A549 treated with AZD2906 at 1 μM for 4 hours (cell line): ENCODE measurements at places on chromosomes 3 and 15. TPM values are rescaled to one million over a fixed set of nuclear protein-coding genes. Genes with fewer than 3 reads are reported as not detected.

The CHST13 gene
- total RNA-seq, result 0.31 to 1.0 TPM (median 0.91 TPM) in 5 replicates

The KLHL40 gene
- total RNA-seq, result not detected in 5 replicates

The CIDEC gene
- total RNA-seq, result 75.0 to 98.5 TPM (median 81.8 TPM) in 5 replicates

The FRMD4B gene
- total RNA-seq, result 0.36 to 1.5 TPM (median 0.65 TPM) in 5 replicates

The ZNF860 gene
- 1.2 to 2.0 TPM (median 1.4 TPM) in 5 replicates for total RNA-seq

The EFCAB12 gene
- total RNA-seq, result 0.70 to 1.3 TPM (median 1.0 TPM) in 5 replicates

The AGBL1 gene
- total RNA-seq, result not detected in 5 replicates

The BBX gene
- 11.5 to 22.3 TPM (median 15.9 TPM) in 5 replicates for total RNA-seq

The CCDC191 gene
- total RNA-seq, result 1.3 to 1.9 TPM (median 1.5 TPM) in 5 replicates

The SLC12A1 gene
- not detected in 5 replicates for total RNA-seq

The WNT5A gene
- total RNA-seq, result 0.59 to 1.3 TPM (median 0.95 TPM) in 5 replicates

The DENND4A gene
- 4.1 to 5.0 TPM (median 4.7 TPM) in 5 replicates for total RNA-seq
